Left lung (tissue), 14 donors: ENCODE measurements at places on chromosomes 12 and 14. TPM values are rescaled to one million over a fixed set of nuclear protein-coding genes. Genes with fewer than 3 reads are reported as not detected.

DNA sequence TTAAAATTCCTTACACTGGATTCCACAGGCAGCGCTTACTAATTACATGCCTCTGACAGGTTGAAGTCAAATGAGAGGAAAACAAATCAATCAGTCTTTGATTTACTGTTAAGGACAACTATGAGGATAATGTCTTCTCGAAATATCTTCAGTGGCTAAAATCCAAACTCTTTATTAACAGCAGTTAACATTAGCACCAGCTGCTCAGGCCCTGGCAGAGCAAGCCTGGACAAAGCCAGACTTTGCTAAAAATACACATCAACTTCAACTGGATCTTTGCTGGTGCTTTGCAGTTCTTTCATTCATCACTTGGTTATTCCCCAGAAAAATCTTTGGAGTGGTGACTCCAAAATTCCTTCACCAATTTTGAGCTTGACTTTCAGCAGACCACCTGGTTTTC lies 98.7 kb downstream of the HECTD4 start:
- no peak for DNase-seq

- no peak for DNase-seq
Observed at GRCh38 chr12:113500782-113501311, 29.2 kb upstream of the LHX5 start.

DNA sequence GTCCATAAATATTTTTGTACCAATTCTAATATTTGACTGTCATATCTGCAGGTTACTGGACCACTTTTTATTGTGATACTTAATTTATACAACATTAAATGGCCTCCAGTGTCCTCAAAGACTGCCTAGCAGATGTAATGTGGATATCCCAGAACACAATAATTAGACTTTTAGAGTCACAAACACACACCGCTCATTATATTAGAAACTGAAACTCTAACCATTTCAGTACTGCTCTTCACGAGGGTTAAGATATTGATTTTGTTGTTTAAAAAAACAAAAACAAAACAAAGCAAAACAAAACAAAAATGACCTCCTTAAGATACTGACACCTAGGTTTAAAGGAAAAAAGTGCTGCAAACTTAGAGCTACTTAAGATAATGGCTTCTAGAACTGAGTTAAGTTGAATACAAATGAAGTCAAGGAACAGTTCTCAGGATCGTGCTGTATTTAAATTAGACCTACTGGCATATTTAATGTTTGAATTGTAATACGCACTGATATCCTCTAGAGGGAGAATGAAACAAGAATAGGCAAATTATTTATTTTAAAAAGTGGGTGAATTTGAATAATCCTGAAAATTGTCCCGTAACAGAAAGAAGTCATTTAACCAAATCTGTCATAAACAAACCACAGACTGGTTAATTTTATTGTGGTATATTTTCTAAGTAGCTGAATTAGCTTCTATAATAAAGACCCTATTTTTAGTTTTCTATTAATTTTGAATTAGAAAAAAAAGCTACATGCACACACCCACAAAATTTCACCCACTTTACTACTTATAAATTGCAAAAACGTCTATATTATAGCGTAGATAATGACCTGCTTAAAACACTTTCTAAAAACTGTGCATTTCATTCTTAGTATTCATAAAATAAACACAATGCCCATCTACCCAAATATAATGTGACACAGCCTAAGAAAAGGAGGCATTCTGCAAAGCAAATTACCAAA lies 395.2 kb upstream of the DCN start:
- peak; percentile 28 for DNase-seq

- no peak for DNase-seq
Observed at GRCh38 chr14:101098641-101099040, 195.1 kb upstream of the RTL1 start.

- no peak for DNase-seq
Observed at GRCh38 chr14:50399251-50400032, 2.8 kb upstream of the CDKL1 start.

DNA sequence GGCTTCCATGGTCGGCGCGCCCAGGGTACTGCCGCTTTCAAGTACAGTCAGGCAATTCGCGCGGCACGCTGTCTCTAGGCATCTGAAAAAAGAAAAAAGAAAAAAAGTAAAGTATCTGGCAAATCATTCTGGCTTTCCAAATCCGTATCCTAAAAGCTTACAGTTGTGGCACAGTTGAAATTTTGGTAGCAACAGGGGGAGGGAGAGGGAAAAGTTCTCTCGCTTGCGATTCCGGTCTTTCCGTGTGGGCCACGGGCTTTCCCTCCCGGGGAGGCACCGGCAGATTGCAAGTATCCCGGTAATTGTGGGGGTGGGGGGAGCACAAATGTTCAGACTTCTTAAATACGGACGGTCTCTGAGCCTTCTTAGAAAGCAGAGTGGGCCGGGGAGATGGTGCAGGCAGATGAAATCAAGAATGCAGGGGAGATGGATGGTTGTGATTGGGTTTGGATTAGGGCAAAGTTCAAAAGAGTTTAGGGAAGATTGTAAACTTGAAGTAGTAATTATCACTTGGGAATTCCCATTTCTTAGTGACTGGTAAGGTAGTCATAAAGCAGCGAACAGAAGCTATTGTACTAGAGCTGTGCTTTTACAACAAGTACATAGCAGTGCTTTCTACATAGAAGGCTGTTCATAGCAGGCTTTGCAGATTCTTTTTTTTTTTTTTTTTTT lies 1.2 kb downstream of the SOCS2 start:
- no peak for DNase-seq

DNA sequence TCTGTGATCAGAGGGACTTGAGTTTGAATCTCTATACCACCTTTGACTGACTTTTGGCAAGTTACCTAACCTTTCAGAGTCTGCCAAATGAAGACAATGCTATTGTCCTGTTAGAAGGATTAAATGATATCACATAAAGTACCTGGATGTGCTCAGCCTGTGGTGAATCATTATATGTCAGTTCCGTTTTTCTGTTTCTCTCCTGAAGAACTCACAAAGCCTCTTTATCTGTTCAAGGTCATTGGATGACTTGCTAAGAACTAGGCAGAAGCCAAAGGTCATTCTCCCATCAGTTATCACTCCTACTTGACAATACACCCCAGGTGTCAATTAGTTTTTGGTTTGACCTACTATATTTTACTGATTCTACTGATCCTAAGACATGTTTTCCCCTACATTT lies 174.6 kb downstream of the CACNA1C start:
- no peak for DNase-seq

DNA sequence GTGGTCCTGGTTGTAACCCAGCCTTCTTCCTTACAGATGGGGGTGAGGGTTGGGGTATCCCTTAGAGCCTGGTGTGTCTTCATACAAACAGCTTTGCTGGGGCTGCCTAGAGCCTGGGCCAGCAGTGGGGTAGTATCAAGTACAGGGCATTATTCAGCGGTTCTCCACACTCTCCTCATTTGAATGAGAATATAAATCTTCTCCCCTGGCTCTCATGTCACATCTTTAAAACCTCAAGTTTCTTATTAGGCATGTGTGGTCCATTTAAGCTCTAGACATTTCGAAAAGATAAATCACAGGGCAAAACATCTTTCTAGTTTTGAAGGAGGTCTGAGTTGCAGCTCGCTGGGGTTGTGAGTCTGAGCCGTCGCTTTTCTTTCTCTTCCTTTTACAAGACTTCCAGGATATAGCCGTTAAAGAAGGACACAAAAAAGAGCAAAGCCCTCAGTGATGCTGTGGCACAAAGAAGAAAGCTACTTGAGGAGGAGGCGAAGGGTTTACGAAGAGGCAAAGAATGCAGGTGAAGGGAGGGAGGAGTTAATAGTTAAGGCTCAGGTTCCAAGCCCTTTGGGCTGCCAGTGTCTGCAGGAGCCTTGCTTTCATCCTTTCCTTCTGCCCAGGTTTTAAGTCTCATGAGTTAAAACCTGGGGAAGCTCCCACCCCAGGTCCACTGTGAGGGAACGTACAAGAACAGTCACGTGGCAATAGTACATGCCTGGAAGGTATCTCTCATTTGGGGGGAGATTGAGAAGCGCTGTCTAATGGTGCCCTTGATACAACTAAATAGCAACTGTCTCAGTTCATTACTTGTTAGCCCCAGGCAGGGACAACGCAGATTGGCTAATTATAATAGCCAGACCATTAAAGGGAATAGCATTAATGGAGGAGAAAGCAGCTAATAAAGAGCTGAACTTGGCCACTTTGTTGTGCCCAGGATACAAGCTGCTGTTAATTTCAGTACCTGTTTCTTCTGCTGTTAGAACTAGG lies 94.2 kb downstream of the ETV6 start:
- DNase-seq: no peak

- no peak for DNase-seq
Observed at GRCh38 chr12:116278667-116279066, 1.2 kb upstream of the MED13L start.

DNA sequence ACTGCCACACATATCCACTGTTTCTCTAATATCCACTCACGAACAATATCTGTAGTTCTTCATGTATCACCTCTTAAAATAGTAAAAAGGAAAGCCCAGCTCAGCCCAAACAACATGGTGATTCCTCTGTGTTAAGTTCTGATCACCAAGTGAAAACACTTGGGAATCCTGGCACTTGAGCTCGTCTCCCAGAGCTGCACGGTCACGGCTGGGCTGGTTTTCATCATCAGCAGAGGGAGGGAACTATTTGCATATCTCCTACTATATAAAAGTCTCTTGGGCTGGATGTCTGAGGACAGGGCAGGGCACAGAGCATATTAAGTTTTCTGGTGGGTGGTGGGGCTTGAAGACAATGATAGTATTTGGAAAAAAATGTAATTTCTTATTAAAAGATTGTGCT lies 870.6 kb downstream of the TMEM121 start:
- no peak for DNase-seq

DNA sequence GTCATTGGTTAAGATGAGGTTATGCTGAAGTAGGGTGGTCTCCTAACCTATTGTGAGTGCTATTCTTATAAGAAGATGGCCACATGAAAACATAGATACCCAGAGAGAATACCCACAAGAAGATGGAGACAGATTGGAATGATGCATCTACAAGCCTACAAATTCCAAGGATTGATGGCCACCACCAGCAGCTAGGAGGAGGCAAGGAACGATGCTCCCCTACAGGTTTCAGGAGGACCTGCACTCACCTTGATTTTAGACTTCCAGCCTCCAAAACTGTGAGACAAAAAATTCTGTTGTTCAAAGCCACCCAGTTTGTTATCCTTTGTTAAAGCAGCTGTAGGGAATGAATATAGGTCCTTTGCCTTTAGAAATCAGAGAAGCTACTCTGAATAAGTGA lies 227.4 kb downstream of the NEDD1 start:
- no peak for DNase-seq

DNA sequence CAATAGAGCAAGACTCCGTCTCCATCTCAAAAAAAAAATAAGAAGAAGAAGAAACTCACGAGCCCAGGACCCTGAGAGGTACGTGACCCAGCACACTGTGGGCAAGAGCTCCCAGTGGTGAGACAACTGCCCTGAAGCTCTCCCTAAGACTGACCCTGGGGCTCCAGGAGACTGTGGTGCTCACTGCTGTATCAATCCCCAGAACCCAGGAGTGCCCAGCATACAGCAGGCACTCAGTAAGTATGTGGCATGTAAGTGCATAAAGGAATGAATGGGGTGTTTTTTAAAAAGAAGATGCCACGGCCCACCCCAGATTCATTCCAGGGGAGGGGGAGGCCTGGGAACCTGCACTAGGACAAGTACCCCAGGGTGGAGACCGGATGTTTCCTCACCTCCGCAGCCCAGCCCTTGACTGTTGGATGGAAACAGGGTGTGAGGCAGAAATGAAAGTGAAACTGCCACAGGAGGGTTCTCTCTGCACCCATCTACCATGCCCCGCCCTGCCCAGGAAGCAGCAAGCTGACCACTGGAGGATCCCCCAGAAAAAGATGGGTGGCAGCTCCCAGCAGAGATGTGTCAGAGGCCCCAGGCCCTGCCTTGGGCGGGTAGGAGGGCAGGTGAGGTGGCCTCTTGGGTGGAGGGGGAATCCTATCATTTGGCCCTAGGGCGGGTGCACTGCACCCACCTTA lies 12.2 kb downstream of the ITPK1 start:
- DNase-seq: no peak

DNA sequence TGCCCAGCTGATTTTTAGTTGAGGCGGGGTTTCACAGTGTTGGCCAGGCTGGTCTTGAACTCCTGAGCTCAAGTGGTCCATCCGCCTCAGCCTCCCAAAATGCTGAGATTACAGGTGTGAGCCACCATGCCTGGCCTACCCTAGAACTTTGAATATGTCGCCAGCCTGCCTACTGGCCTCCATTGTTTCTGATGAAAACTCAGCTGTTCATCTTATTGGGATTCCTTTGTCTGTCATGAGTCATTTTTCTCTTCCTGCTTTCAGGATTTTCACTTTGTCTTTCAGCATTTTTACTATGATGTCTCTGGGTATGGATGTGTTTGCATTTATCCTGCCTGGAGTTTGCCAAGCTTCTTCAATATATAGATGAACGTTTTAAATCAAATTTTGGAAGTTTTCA lies 8.1 kb upstream of the B3GNT4 start:
- no peak for DNase-seq

DNA sequence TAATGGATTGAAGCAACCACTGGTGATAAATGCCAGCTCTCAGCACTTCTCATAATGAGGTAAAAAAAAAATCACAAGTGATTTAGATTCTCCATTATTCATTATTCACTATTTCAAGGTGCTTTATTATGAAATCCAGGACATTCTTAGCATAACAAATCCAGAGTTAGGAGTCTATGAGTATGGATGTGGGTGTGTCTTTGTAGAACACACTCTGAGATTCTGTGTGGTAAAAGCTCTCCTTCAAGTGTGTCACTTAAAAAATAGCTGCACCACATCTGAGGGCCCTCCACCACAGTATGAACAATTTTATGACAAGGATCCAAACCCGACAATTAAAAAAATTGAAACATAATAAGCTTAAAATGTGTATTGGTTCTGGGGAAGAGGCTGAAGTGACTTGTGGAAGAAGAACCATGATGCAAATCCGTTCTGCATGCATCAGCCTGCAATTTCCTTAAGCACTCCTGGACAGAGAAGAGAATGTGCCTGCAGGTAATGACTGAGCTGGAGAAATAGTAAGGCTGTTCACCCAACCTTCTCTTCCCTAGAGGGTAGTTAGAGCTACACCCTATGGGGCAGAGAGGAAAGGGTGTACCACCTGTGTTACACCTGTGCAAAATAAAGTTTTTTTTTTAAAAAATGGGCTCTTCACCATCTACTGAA lies 488.5 kb upstream of the MGAT4C start:
- DNase-seq: no peak

DNA sequence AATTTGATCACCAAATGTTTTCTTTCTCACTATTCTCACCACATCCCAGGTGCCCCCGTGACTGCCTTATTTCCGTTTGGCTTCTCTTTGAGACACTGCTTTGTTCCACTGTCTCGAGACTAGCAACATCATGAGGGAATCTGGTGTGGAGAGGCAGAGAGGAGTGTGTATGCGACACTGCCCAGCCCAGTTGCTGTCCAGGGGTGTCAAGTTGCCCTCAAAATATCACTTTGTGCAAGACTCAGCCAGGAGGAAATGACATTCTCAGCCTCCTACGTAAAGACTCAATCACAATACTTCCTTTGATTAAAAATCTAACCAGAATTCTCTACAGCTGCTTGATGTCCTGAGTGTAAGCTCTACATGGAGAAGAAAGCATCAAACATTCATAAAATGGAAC lies 48.2 kb upstream of the EEA1 start:
- no peak for DNase-seq

The PPP4R4 gene
- total RNA-seq: 3.7 TPM

The KIF26A gene
- 5.4 TPM for total RNA-seq

The CDC42BPB gene
- total RNA-seq: 79.9 TPM

The EML5 gene
- total RNA-seq: 1.8 TPM

The MGP gene
- total RNA-seq: 789 TPM

The ARHGAP9 gene
- 125 TPM for total RNA-seq

The SLC5A8 gene
- total RNA-seq: 1.0 TPM

The FAM181A gene
- total RNA-seq: not detected

The KRT78 gene
- total RNA-seq: not detected

The ZNF384 gene
- total RNA-seq: 55.0 TPM

The STON2 gene
- 46.7 TPM for total RNA-seq

The AQP6 gene
- total RNA-seq: not detected
